Type B pancreatic cell (in vitro differentiated cells): ENCODE measurements at places on chromosomes 3 and 15. TPM values are rescaled to one million over a fixed set of nuclear protein-coding genes. Genes with fewer than 3 reads are reported as not detected.
A peak's percentile ranks its signal among the peaks of the same experiment; 100 is the strongest.

DNA sequence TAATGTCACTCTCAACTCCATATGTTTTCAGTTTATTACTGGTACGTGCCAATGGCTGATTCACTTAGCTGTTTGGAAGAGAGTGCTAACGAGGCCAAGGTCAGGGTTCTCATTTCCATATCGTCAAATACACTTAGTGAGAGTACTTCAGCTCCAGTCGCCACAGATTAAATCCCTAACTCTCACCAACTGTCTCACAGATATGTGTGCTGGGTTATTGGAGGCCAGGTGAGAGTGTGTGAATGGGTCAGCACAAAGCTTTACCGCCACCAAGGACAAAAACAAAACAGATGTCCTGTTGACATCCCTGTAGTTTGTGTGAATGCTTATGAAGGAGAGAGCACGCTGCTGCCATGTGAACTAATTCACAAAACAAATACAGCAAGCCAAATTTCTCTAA, 133.5 kb upstream of the TBL1XR1 start:
- no peaks in the 10 kb centered on the region for H3K27me3 ChIP-seq
- no peak overlapping the region for H3K27ac ChIP-seq
- peaks cover 17% of the 10 kb centered on the region for H3K4me1 ChIP-seq
- H3K4me3 ChIP-seq: no peak overlapping the region
- no peaks in the 10 kb centered on the region for H3K36me3 ChIP-seq

Gene PRR20G
- not detected in 2 replicates for total RNA-seq

Gene HIGD2B
- not detected in 2 replicates for total RNA-seq

DNA sequence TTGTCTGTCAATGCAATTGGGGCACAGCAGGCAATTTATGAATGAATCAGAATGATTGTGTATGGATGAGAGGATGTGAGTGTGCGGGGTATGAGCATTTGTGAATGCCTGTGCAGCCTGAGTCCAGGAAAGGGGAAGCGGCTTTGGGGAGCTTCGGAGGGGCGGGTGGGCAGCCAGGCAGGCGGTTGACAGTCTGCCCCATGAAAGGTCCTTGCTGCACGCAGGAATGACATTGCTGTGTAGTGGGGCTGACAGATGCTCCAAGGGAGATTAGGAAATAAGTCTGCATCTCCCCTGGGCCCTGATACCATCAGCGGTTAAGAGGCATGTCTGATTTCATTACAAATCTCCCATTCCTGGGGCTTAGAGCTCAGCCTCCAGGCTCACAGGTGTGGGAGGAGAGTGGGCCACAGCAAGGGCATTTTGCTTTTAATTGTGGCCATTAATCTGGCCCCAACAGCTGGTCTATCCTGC, 26.4 kb upstream of the TSPAN3 start:
- peaks cover 25% of the 10 kb centered on the region for H3K4me1 ChIP-seq
- peaks cover 4% of the 10 kb centered on the region for H3K27me3 ChIP-seq
- H3K4me3 ChIP-seq: peak overlapping the region; percentile 53
- H3K36me3 ChIP-seq: no peaks in the 10 kb centered on the region
- H3K27ac ChIP-seq: peak overlapping the region; percentile 96
